Activated T-cell treated with anti-CD3 and anti-CD28 coated beads, Interleukin-2, amount 50 U/mL, for 48 hours (primary cell): ENCODE measurements at places on chromosomes 5 and 9.

GRCh38 chr5:147340941-147341340 is 106.1 kb downstream of the STK32A start:
- no peak for DNase-seq

GRCh38 chr5:160347448-160347847 is 23.0 kb downstream of the C1QTNF2 start:
- DNase-seq: no peak

GRCh38 chr5:176846335-176847140 is 36.2 kb downstream of the UNC5A start:
- peak; percentile 43 for DNase-seq

DNA sequence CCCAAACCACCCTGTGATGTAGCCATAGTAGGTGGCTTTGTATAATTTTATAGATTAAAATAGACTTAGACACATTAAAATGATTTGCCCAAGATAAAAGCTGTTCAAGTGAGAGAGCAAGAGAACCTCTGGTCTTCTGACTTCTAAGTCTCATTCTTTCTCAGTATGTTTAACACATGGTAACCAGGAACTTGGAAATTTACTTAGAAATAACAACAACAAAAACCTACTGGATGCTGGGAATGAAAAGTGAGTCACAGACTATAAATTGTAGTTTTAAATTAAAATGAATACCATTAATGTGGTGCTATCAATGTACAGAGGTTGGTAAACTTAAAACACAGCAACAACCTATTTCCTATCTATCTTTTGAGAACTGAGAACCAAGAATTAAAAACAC is 30.4 kb downstream of the HMGCR start:
- DNase-seq: no peak

DNA sequence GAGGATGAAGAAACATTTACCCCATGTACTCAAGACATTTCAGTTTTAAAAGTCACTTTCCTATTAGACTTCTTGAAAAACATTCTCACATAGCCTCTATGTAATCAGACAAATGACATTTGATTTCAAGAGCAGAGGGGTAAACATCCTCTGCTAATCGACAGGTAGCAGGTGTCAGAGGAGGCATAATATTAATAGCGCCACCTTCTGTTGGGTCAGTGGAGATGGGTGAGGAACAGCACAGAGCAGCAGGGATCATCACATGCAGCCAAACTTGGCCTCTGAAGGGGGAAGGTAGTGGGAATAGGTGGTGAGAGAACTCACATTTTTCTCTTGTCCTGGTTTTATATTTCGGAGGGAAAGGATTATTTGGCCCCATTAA is 3.3 kb upstream of the LSM11 start:
- DNase-seq: no peak

- no peak for DNase-seq
These were observed 127.1 kb upstream of the SLCO6A1 start for GRCh38 chr5:102625928-102626327.

GRCh38 chr9:107025260-107026035 is 162.5 kb downstream of the ZNF462 start:
- no peak for DNase-seq

DNA sequence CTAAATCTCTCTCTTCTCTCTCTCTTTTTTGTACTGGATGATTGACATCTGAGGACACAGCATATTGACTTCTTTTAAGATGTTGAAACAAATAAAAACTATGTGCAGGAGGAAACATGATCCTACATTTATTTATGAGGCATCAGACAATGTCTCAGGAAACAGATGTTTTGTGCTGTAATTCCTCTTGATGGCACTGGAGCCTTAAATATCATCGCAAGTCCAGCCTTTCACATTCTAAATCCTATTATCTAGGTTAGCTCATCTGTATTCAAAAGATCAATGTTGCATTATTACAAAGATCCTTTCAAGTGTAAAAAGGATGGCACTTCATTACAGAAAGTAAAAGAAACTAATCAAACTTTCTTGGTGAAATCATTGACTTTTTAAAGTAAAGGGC is 63.9 kb downstream of the MAT2B start:
- no peak for DNase-seq

GRCh38 chr9:116482740-116483139 is 204.4 kb upstream of the TRIM32 start:
- no peak for DNase-seq

DNA sequence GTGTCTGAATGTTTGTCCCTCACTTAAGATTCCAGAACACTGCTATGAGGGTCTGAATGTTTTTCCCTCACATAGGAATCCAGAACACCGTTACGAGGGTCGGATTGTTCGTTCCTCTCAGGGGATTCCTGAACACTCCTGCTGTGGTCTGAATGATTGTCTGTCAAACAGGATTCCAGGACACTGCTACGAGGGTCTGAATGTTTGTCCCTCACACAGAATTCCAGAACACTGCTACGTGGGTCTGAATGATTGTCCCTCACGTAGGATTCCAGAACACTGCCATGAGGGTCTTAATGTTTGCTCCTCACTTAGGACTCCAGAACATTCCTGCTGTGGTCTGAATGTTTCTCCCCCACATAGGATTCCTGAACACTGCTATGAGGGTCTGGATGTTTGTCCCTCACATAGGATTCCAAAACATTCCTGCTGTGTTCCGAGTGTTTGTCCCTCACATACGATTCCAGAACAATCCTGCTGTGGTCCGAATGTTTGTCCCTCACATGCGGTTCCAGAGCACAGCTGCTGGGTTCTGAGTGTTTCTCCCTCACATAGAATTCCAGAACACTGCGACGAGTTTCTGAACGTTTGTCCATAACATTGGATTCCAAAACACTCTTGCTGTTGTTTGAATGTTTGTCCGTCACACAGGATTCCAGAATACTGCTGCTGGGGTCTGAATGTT is 199.5 kb downstream of the FOXD4L6 start:
- DNase-seq: no peak

DNA sequence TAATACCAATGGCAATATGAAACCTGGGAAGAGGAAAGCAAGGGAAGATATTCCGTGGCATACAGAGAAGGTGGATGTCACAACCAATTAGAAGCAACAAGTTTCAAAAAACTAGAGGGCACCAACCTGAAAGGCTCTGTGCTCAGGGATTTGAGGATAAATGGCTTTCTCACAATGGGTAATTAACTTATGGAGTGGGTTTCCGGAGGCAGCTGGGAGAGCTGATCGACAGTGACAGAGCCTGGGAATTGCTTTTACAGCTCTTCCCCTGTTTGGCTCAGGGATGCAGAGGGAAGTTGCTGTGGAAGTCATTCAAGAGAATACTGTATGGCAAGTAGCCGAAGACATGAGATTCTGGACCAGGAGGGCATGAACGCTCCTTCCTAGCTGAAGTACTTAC is 237.0 kb downstream of the KIF4B start:
- DNase-seq: no peak

DNA sequence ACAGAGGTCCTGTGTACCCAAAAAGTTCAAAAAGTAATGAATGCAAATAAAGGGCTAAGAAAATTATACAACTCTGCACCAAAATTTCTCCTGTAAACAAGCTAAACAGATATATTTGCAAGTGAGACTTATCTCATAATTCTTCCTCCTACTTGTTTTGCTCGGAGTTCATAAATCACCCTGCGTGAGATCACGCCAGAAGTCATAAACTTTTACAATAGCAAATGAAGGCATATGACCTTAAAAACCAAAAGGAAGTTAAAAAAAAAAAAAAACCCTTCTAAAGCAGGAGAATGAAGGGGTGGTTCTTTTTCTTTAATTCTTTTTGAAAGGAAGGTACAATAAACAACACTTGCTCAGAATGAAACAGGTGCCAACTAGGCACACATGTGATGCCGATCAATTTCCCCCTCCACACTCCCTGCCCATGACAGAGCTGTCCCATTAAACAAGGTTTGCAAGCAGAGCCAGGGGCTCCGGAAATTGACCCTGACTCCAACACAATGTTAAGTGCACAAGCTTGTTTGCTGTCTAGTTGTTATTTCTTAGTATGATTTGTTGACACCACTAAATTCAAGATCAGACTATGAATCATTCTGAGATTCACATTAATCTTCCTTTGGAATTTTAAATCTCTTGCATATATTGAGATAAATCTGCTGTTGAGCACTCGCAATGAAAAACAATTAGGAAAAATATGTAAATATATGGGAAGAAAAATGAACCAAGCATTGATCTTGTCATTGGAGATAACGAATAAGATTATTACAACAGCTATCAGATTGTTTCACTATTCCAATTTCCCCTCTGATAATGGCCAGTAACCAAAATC is 46.3 kb downstream of the DROSHA start:
- DNase-seq: no peak

DNA sequence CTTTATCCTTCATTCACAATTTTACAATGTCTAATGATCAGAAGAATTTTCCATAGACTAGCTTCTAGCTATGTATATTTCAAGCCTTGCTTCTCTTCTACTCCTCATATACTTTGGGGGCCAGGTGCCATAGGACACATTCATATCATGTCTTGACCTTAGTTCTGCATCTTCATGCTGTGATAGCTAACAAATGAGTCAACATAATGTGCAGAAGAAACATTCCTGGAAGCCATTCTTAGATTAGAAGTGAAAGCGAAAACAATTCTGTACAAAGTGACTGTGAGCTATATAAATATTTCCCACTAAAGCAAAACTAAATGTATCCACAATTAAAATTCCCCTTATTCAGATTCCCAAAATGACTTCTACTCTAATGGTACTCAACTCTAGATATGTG is 320.2 kb upstream of the NREP start:
- no peak for DNase-seq

DNA sequence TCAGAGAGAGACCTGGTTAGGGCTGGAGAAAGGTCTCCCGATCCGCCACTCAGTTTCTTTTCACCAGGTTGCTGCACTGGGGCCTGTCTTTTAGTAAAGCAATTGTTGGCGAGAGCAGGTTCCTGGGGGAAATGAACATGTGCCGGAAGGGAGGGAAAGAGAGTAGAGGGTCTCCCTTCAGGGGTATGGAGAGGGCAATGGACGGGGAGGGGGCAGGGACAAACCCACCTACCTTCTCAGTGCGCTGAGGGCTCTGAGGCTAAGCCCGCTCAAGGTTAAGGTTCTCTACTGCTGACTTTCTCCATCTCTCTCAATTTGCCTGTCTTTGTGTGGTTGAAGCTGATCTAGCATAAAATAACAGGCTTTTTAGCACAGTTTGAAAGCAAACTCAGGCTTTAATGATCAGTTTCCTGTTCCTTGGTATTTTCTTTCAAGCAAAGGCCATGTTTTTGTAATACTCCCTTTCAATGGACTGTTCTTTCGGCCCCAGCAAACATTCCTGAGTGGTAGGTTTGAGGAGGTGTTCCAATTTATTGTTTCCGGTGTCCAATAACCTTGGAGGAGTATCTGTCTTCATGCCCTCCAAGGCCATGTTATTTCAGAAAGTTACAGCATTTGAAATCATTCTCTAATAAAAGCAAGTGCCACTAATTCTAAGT is 25.5 kb upstream of the TRAF1 start:
- no peak for DNase-seq

GRCh38 chr5:17365811-17366138 is 132.3 kb upstream of the TAF11L2 start:
- no peak for DNase-seq

GRCh38 chr5:179161901-179162300 is 101.7 kb downstream of the ZNF354C start:
- DNase-seq: no peak

GRCh38 chr9:127835991-127836516 is 18.4 kb downstream of the ENG start:
- DNase-seq: peak; percentile 57

- DNase-seq: no peak
These were observed 48.9 kb downstream of the CFAP90 start for GRCh38 chr5:7801891-7802614.

DNA sequence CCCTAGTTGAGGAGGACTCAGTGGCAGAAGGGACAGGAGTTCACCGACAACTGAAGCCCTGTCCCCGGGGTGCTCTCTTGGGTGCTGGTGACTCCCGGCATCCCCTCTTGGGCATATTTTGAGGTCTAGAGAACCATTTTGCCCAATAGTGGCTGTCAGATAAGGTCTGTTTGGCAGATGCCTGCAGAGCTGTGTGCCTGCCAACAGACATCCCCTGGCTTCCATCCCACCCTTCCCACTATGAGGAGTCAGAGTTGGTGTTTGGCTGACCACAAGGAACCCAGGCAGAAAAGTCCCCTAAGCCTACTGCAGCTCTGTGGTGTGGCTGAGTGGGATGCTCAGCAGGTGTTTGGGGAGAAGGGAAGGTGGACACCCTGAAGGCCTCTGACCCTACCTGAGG is 207.0 kb downstream of the AUH start:
- no peak for DNase-seq

DNA sequence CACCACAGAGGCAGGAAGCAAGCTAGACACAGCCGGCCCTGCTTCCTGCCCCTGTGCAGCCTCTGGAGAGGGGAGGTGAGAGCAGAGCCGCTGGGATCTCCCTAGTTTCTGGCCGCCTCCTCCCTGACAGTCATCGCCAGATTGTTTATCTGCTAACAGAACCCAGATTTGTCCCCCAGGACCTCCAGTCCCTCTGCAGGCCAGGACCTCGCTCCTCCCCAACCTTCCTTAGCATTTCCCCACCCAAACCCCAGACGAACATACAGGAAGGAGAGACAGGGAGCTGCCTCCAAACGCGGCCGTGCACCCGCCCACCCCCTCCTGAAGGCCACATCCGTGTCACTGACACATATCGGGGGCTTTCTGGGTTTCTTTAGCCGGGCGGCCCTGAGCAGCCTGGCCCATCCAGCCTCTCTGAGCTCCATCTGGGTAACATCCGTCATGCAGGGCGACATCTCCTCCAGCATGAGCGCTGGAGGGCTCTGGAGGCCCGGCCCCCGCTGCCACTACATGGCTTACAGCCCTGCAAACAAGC is 47.5 kb downstream of the DBH start:
- peak; percentile 78 for DNase-seq

- no peak for DNase-seq
These were observed 36.6 kb upstream of the FBXL7 start for GRCh38 chr5:15463231-15463980.

DNA sequence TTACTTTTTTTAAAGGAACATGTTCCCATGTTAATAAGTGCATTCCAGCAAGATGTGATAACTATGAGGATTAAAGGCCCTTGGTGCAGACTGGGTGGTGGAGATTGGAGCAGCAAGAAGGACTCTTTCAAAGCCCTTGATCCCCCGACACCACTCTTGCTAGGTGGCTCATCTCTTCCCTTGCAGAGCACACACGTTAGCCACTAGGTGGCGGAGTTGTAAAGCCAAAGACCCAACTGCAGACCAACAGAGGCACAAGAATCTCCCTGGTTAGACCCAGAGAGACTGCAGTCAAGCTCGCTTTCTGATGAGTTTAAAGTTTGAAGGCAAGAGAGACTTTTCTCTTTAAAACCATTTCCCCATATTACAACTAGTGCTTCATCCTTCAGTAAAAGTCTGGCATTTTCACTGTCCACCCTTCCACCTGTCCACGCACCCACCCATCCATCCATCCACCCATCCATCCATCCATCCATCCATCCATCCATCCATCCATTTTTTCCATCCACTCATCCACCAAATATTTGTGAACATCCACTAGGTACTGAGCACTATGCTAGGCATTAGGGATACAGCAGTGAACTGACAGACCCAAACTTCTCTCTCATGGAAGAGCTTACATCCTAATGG is 226.9 kb downstream of the MSX2 start:
- peak; percentile 58 for DNase-seq
